Esophagus squamous epithelium (tissue), 5 donors: ENCODE measurements at places on chromosomes 16 and 17. TPM values are rescaled to one million over a fixed set of nuclear protein-coding genes. Genes with fewer than 3 reads are reported as not detected.

SEZ6L2 gene
- 2.8 TPM for total RNA-seq

NATD1 gene
- total RNA-seq = 5.1 TPM

KRTAP1-1 gene
- total RNA-seq = not detected

YPEL3 gene
- total RNA-seq = 131 TPM

- H3K27ac ChIP-seq = no peak overlapping the region
- no peaks in the 10 kb centered on the region for H3K27me3 ChIP-seq
- no peak for DNase-seq
Observed at GRCh38 chr16:21284414-21284813, 6.3 kb upstream of the CRYM start.

- peak within 1 kb of the TSS; percentile 84 for H3K4me3 ChIP-seq
- H3K4me1 ChIP-seq = peaks cover 6% of the 10 kb centered on the region
- H3K36me3 ChIP-seq = peaks cover 12% of the 10 kb centered on the region
- peak within 1 kb of the TSS; percentile 97 for H3K27ac ChIP-seq
- no peaks in the 10 kb centered on the region for H3K27me3 ChIP-seq
Observed at GRCh38 chr17:16217002-16217635, at the start of gene PIGL. PIGL (plus strand) TSS chr17:16217210; CDS start chr17:16217227, 17 bp downstream.

- DNase-seq = no peak
- no peaks in the 10 kb centered on the region for H3K27me3 ChIP-seq
- no peaks in the 10 kb centered on the region for H3K36me3 ChIP-seq
- no peaks in the 10 kb centered on the region for H3K4me1 ChIP-seq
- no peak overlapping the region for H3K27ac ChIP-seq
Observed at GRCh38 chr16:59126486-59126885, 392.4 kb upstream of the GOT2 start.

DNA sequence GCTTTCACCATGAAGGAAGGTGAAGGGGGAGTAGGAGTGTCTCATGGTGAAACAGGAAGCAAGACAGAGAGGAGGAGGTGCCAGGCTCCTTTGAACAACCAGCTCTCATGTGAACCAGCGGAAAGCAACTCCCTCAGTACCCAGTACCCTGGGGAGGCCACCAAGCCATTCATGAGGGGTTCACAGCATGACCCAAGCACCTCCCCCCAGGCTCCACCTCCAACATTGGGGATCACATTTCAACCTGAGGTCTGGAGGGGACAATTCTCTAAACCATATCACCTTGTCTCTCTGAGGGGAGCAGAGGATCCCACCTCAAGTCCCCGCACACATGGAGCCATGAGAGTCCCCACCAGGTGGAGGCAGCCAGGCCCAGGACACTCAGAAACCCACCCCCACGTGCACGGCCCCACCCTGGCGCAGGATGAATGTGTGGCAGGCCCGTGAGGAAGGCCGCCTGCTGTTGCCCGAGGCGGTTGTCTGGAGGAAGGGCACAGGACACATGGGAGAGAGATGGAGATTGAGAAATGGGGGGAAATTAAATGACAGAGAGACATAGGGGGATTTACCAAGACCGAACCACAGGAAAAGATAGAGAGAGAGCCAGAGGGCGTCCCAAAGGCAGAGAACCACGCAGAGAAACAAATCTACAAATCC lies 85.9 kb downstream of the TMEM132E start:
- no peaks in the 10 kb centered on the region for H3K27me3 ChIP-seq
- no peaks in the 10 kb centered on the region for H3K36me3 ChIP-seq
- no peak overlapping the region for H3K27ac ChIP-seq
- DNase-seq = no peak
- H3K4me1 ChIP-seq = no peaks in the 10 kb centered on the region

- no peak overlapping the region for H3K4me3 ChIP-seq
- peaks cover 4% of the 10 kb centered on the region for H3K36me3 ChIP-seq
- peaks cover 20% of the 10 kb centered on the region for H3K4me1 ChIP-seq
- no peak for DNase-seq
Observed at GRCh38 chr17:80956321-80957190, 35.1 kb upstream of the CHMP6 start.

DNA sequence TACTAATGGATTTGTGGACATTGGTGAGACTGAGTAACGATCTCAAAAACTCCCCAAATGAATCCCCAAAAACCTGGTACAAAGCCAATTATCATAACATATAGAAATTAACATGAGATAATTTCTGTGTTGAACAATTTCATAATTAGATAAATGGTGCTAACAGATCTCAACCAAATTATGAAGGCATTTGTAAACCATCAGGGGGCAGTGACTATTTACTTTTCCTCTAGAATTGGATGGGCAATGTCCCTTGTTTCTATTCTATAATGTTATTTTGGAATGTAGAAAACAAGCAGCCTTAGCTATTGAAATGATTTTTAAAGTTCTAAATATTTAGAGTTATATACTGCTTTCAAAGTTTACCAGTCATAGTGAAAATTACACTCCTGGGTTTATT lies 57.8 kb downstream of the MYH10 start:
- H3K27me3 ChIP-seq = no peaks in the 10 kb centered on the region
- H3K4me1 ChIP-seq = no peaks in the 10 kb centered on the region
- DNase-seq = no peak
- no peak overlapping the region for H3K27ac ChIP-seq
- peaks cover 21% of the 10 kb centered on the region for H3K36me3 ChIP-seq
- H3K4me3 ChIP-seq = no peak overlapping the region

GRCh38 chr17:81063106-81064093 lies 28.4 kb downstream of the BAIAP2 start:
- DNase-seq = no peak
- peaks cover 89% of the 10 kb centered on the region for H3K4me1 ChIP-seq
- H3K27ac ChIP-seq = peak overlapping the region; percentile 93
- H3K27me3 ChIP-seq = no peaks in the 10 kb centered on the region

- peaks cover 33% of the 10 kb centered on the region for H3K4me1 ChIP-seq
- DNase-seq = no peak
- peak overlapping the region; percentile 7 for H3K27ac ChIP-seq
- H3K27me3 ChIP-seq = no peaks in the 10 kb centered on the region
- no peak overlapping the region for H3K4me3 ChIP-seq
Observed at GRCh38 chr17:73203135-73203787, 10.4 kb downstream of the COG1 start.

GRCh38 chr17:63558441-63558840 lies 8.2 kb downstream of the DCAF7 start:
- H3K27ac ChIP-seq = no peak overlapping the region
- H3K36me3 ChIP-seq = no peaks in the 10 kb centered on the region
- no peaks in the 10 kb centered on the region for H3K27me3 ChIP-seq
- no peak for DNase-seq

GRCh38 chr16:67964477-67965131 lies 3.8 kb downstream of the SLC12A4 start:
- H3K4me1 ChIP-seq = peaks cover 100% of the 10 kb centered on the region
- H3K4me3 ChIP-seq = no peak overlapping the region
- DNase-seq = no peak
- H3K36me3 ChIP-seq = peaks cover 9% of the 10 kb centered on the region
- no peaks in the 10 kb centered on the region for H3K27me3 ChIP-seq
- peak overlapping the region; percentile 85 for H3K27ac ChIP-seq

GRCh38 chr17:1714427-1714979 lies 4.3 kb upstream of the TLCD2 start:
- H3K4me1 ChIP-seq = peaks cover 32% of the 10 kb centered on the region
- peak overlapping the region; percentile 91 for H3K4me3 ChIP-seq
- peak overlapping the region; percentile 97 for H3K27ac ChIP-seq
- H3K36me3 ChIP-seq = peaks cover 8% of the 10 kb centered on the region

DNA sequence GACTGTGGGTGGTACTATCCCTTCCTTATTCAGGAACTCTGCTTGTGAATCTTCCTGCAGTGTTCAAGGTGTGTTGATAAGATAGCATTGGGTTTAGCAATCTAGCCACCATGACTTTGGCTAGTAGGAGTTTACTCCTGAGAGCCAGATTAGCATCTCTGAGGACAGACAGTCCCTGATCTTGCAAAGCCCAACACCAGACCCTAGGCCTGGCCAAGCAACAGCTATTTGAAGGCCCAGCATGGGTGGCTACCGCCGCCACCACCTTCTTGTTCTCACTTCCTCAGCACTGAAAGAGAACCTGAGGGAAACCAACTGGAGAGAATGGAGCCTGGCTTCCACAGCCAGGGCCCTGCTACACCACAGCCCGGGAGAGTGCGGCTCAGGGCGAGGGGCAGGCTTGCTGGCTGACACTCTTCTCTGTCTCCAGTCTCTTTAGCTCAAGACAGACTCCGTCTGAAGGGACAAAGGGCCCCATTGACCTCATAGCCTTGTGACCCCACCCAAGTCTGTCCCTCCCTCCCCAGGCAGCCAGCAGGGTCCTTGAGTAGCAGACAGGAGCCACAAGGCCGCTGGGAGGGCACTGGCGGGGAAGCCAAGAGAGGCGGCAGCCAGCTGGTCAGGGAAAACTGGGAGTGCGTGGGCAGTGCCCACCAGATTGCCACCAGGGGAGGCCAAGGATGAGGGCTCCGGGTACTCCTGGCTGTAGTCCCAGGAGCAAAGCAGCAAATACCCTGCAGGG lies 10.9 kb upstream of the ARHGAP23 start:
- no peak overlapping the region for H3K27ac ChIP-seq
- no peak for DNase-seq
- peaks cover 5% of the 10 kb centered on the region for H3K27me3 ChIP-seq
- H3K4me1 ChIP-seq = peaks cover 21% of the 10 kb centered on the region
- H3K36me3 ChIP-seq = no peaks in the 10 kb centered on the region

GRCh38 chr16:316741-317464 lies 33.9 kb downstream of the PDIA2 start:
- no peaks in the 10 kb centered on the region for H3K27me3 ChIP-seq
- peaks cover 60% of the 10 kb centered on the region for H3K36me3 ChIP-seq
- no peak for DNase-seq
- H3K4me1 ChIP-seq = no peaks in the 10 kb centered on the region
- H3K27ac ChIP-seq = no peak overlapping the region

DNA sequence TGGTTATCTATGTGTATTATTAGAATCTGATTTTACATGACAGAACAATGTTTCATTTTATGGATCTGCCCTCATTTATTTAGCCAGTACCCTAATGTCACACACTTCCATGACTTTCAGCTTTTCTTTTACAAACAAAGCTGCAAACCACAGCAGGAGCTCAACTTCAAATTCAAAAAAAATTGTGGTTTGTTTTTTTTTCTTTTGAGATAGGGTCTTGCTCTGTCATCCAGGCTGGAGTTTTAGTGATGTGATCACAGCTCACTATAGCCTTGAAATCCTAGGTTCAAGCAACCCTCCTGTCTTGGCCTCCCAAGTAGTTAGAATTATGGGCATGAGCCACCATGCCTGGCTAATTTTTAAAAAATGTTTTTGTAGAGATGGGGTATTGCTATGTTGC lies 8.2 kb upstream of the MPRIP start:
- no peaks in the 10 kb centered on the region for H3K27me3 ChIP-seq
- H3K27ac ChIP-seq = no peak overlapping the region

- no peak overlapping the region for H3K27ac ChIP-seq
- no peaks in the 10 kb centered on the region for H3K36me3 ChIP-seq
- DNase-seq = no peak
- peaks cover 8% of the 10 kb centered on the region for H3K4me1 ChIP-seq
Observed at GRCh38 chr17:6868582-6868981, 37.1 kb upstream of the TEKT1 start.

DNA sequence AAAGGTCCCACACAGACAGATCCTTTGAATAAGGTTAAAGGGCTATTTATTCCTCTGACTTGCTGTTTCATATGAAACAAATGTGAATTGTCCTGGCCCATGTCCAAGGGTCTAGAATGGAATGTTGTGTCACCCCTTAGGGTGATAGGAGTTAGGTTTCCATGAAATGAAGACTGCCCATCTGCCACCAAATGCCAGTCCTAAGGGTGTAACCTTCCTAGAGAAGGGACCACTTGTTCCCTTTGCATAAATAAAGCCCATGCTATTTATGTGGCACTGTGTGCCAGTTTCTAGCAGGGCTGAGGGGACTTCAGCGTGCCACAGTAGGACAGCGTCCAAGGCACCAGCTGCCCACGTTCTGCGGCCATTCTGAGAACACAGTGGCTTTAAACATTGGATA lies 171.3 kb downstream of the ABCA8 start:
- H3K4me3 ChIP-seq = no peak overlapping the region
- no peak for DNase-seq
- no peaks in the 10 kb centered on the region for H3K4me1 ChIP-seq

- H3K4me1 ChIP-seq = peaks cover 6% of the 10 kb centered on the region
- H3K27me3 ChIP-seq = no peaks in the 10 kb centered on the region
- peak overlapping the region; percentile 79 for H3K4me3 ChIP-seq
- H3K36me3 ChIP-seq = no peaks in the 10 kb centered on the region
- DNase-seq = no peak
Observed at GRCh38 chr17:64146418-64147109, 16.6 kb upstream of the ERN1 start.

DNA sequence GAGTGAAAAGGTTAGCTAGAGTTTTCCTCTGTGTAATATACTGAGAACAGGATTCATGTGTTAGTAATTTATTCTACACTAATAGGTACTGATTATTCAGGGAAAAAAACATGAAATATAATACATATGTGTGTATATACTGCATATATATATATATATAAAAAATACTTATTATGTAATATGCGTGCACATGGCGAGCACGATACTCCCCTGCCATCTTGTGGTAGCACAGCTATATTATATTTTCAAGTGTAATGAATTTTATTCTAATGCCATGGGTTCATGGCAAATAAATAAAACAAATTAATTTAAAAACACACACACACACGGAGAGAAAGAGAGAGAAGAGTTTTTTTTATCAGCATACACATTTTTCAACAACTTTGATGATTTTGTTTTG lies 460.6 kb downstream of the KCNJ2 start:
- H3K27me3 ChIP-seq = no peaks in the 10 kb centered on the region
- no peak overlapping the region for H3K27ac ChIP-seq
- H3K36me3 ChIP-seq = no peaks in the 10 kb centered on the region
- H3K4me3 ChIP-seq = no peak overlapping the region
- H3K4me1 ChIP-seq = no peaks in the 10 kb centered on the region

DNA sequence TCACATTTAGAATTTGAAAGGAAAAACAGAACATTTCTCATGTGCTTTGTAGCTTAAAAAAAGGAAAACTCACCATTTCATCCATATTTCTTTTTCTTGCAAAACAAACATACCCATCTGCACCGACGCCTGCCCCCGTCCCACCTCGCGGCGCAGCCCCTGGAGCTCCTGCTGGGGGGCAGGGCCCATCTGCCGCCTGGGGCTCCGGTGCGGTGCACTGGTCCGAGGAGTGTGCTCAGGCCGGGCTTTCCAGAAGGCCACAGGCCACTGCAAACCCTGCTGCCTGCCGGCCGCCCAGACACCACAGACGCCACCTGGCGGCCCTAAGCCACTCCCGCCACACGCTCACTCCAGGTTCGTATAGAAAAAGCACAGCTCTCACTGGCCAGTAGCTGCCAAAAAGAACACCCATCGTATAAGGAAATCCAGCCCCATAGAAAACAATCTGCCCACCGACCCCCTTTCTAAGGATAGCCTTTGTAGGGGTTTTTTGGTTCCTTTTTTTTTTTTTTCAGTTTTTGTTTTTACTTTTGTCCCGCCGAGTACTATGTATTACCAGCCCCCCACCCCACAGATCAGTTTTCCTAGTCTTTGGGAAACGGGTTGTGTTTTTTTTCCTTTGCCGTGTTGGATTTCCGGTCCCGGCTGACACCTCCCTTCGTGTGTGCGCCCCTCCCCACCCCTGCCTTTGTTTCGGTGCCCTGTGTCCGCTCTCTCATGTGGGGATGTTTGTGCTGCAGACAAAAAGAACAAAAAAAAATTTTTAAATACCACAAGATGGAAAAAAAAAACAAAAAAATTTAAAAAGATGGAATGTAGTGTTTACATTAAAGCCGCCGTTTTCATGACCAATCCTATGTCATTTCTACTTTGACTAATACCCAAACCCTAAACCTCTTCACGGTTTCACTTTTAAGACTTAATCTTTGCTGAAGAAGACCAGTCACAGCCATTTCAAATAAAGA lies 68.8 kb downstream of the AMFR start:
- H3K36me3 ChIP-seq = peaks cover 17% of the 10 kb centered on the region
- H3K4me1 ChIP-seq = peaks cover 36% of the 10 kb centered on the region
- peak; percentile 22 for DNase-seq
- no peaks in the 10 kb centered on the region for H3K27me3 ChIP-seq

GRCh38 chr17:77440560-77440981 lies 299.8 kb downstream of the SEC14L1 start:
- no peak overlapping the region for H3K4me3 ChIP-seq
- no peaks in the 10 kb centered on the region for H3K27me3 ChIP-seq
- no peaks in the 10 kb centered on the region for H3K36me3 ChIP-seq
- H3K27ac ChIP-seq = peak overlapping the region; percentile 74
- no peak for DNase-seq
